ENCODE measurements at places on chromosomes 4 and X. TPM values are rescaled to one million over a fixed set of nuclear protein-coding genes. Genes with fewer than 3 reads are reported as not detected.

DNA sequence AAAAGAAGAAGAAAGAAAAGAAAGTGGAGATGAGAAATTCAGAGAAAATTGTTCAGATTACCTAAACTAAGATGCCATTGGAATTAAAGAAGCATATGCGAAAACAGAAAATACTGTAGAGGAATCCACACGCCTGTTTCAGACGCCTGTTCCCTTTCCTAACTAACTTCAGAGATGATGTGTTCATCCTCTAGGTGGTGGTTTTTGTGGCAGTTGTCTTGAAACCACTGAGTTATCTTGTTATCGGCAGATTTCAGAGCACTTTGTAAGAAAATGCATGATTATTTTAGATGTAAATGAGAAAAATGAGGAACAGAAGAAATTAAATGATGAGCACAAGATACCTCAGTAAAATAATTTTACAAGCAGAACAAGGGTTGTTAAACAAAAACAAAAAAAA lies 48.3 kb downstream of the FUNDC1 start:
- no peaks in the 10 kb centered on the region for H3K36me3 ChIP-seq
- no peaks in the 10 kb centered on the region for H3K27me3 ChIP-seq
- DNase-seq: no peak
- H3K4me3 ChIP-seq: no peak overlapping the region
- no peak overlapping the region for H3K27ac ChIP-seq

DNA sequence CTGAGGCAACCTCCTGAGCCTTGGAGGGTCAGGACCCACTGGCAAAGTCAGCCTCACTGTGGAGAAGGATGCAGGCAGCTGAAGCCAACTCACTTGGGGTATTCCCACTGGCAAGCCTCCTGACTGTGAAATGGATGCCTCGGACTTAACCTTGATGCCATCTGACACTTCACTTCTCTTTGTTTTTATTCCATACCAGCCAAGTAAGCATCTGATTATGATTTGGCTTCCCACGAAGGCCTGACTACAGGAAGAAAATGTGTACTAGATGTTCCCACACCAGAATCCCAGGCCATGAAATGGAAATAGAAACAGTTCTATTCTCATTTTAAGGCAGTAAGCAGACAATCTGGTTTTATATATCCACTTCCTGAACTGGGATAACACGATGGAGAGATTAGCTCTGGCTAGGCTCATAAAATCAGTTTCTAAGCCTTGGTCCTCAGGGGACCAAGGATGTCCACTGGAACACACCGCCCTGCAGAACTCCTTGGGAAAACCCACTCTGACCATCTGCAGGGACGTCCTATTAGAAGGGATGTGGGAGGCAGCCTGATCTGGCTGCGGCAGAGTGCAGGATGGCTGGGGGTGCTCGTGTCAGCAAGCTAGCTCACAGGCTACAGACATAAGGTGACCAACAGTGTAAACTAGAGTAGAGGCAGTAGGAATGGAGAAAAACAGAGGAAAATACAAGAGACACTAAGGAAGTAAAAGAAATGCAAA lies 89.3 kb downstream of the TSPAN5 start:
- no peaks in the 10 kb centered on the region for H3K36me3 ChIP-seq
- DNase-seq: no peak
- no peaks in the 10 kb centered on the region for H3K27me3 ChIP-seq
- no peak overlapping the region for H3K4me3 ChIP-seq

Gene POU3F4
- not detected for total RNA-seq

GRCh38 chr4:3111461-3111860 lies 37.0 kb downstream of the HTT start:
- no peaks in the 10 kb centered on the region for H3K27me3 ChIP-seq
- DNase-seq: no peak
- no peak overlapping the region for H3K4me3 ChIP-seq
- peak overlapping the region; percentile 55 for H3K27ac ChIP-seq
- peaks cover 88% of the 10 kb centered on the region for H3K36me3 ChIP-seq

DNA sequence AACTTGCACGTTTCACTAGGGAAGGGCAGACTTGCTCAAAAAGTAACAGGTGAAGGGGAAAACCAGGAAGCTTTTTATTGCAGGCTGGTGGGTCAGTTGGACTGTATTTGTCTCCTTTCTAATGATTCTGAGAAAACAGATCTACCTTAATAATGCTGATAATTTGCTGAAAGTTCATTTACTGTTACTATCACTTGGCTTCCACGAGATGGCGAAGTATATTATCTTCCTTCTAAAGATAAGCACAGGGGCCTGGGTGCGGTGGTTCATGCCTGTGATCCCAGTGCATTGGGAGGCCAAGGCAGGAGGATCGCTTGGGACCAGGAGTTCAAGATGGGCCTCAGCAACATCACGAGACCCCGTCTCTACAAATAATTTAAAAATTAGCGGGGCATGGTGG lies 16.4 kb downstream of the CCKAR start:
- DNase-seq: no peak
- no peaks in the 10 kb centered on the region for H3K4me1 ChIP-seq
- H3K27me3 ChIP-seq: no peaks in the 10 kb centered on the region
- H3K36me3 ChIP-seq: no peaks in the 10 kb centered on the region

Gene MAGEA12
- total RNA-seq: not detected

DNA sequence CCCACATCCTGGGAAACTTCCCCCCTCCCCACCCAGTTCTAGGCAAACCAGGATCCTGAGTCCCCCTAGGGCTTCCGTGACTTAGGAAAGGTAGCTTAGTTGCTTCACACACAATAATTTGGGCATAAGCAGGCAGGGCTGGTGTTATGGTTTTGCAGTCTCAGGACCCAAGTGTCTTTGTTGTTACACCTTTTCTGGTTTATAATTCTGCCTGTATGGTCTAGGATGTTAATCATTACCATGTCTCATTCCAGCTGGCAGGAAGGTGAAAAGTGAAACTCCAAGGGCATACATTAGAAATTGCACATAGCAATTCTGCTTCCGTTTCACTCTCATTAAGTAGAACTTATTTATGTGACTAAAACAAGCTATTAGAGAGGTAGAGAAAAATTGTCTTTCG lies 16.8 kb downstream of the UGT8 start:
- no peak for DNase-seq
- H3K27me3 ChIP-seq: no peaks in the 10 kb centered on the region
- H3K36me3 ChIP-seq: no peaks in the 10 kb centered on the region
- no peak overlapping the region for H3K27ac ChIP-seq

Gene ITM2A
- total RNA-seq: 28.2 TPM

- no peak for DNase-seq
- H3K27me3 ChIP-seq: peaks cover 27% of the 10 kb centered on the region
- H3K36me3 ChIP-seq: no peaks in the 10 kb centered on the region
Observed at GRCh38 chr4:7227008-7227407, 34.7 kb downstream of the SORCS2 start.

DNA sequence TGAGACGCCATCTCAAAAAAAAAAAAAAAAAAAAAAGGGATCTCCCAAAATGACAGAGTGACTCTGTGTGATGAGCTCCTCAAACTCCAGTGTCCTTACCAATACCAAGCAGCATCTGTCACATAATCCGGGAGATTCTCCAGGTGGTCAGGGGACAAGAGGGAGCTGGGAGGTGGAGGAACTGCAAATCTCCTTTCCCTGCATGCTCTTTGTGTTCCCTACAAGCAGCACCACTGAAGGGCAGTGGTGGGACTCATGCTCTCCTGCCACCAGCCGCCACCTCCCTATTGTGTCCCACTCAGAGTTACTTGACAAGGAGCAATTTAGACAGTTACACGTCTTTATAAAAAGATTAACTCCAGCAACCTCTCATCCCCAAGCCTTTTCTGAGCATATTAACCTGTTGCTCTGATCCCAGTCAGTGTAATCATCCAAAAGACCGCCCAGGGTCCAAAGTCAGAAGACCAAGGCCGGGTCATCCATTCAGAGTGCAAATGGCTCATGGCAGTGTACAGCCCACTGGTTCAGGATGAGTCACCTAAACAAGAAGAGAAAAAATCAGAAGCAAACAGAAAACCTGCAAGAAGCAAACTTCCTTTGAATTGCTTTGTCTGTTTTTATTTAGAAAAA lies 23.6 kb downstream of the MGST2 start:
- no peaks in the 10 kb centered on the region for H3K27me3 ChIP-seq
- H3K4me3 ChIP-seq: no peak overlapping the region
- peaks cover 15% of the 10 kb centered on the region for H3K36me3 ChIP-seq
- H3K4me1 ChIP-seq: peaks cover 24% of the 10 kb centered on the region

Gene AFF2
- 9.0 TPM for total RNA-seq

- no peak overlapping the region for H3K27ac ChIP-seq
- H3K4me3 ChIP-seq: no peak overlapping the region
- H3K36me3 ChIP-seq: no peaks in the 10 kb centered on the region
- H3K27me3 ChIP-seq: no peaks in the 10 kb centered on the region
- no peak for DNase-seq
Observed at GRCh38 chr4:84146300-84146959, 352.7 kb downstream of the NKX6-1 start.

GRCh38 chr4:6991249-6991648 lies 51.9 kb upstream of the TADA2B start:
- peaks cover 65% of the 10 kb centered on the region for H3K4me1 ChIP-seq
- H3K27ac ChIP-seq: peak overlapping the region; percentile 67
- no peaks in the 10 kb centered on the region for H3K27me3 ChIP-seq
- H3K36me3 ChIP-seq: peaks cover 19% of the 10 kb centered on the region
- no peak for DNase-seq

GRCh38 chrX:25198253-25198652 lies 182.5 kb upstream of the ARX start:
- no peaks in the 10 kb centered on the region for H3K4me1 ChIP-seq
- no peak overlapping the region for H3K4me3 ChIP-seq
- H3K27me3 ChIP-seq: no peaks in the 10 kb centered on the region
- H3K27ac ChIP-seq: no peak overlapping the region

GRCh38 chrX:111498538-111499103 lies 12.8 kb upstream of the SERTM2 start:
- no peak overlapping the region for H3K27ac ChIP-seq
- no peak for DNase-seq
- H3K4me1 ChIP-seq: no peaks in the 10 kb centered on the region
- H3K27me3 ChIP-seq: no peaks in the 10 kb centered on the region

DNA sequence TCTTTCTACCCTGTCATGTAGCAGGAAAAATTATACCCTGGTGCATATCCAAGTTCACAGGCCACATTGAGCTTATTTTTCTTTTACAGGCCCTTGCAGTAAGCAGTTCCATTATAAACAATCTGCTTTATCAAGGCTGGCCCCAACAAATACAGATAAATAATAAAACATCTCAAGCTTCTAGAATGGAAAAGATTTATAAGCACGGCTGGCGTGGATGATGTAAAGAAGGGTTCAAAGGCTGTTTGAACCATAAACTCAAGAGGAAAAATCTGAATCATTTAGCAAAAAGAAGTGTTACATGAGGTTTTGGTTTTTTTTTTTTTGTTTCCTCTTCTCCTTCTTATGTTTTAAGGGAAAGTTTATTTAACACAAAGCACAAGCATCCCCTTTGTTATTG lies 109.7 kb downstream of the UNC5C start:
- H3K4me1 ChIP-seq: no peaks in the 10 kb centered on the region
- no peaks in the 10 kb centered on the region for H3K36me3 ChIP-seq
- H3K27me3 ChIP-seq: no peaks in the 10 kb centered on the region
- H3K27ac ChIP-seq: no peak overlapping the region

DNA sequence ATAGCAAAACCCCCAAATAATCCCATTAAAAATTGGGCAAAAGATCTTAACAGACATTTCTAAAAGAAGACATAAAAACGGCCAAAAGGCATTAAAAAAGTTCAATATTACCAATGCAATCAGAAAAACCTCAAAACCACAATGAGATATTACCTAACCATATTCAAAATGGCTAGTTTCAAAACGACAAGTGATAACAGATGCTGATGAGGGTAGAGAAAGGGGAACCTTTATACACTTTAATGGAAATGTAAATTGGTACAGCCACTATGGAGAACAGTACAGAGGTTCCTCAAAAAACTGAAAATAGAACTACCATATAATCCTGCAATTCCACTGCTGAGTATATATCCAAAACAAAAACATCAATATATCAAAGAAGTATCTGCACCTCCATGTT lies 6.2 kb downstream of the AADAT start:
- H3K36me3 ChIP-seq: no peaks in the 10 kb centered on the region
- no peak overlapping the region for H3K4me3 ChIP-seq
- no peak for DNase-seq
- H3K27ac ChIP-seq: no peak overlapping the region

DNA sequence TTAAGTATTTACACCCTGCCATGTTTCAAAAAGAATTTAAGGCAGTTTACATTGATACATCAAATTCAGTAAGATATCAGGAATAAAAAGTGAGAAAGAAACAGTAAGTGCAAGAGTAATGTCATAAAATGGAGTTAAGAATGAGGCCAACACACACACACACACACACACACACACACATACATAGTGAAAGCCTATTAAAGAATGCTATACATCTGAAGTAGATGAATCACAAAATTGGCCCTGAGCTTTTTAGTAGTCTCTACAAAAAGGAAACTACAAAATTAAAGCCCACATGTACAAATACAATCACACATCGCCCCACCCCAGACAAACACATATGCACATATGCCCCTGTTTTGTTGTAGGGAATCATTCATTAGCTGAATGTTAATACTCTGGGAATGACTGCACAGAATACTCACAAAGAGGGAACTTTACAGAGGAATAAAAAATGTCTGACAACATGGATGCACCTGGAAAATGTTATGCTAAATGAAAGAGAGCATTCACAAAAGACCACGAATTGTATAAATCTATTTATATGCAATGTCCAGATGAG lies 428.8 kb downstream of the IL15 start:
- H3K4me3 ChIP-seq: no peak overlapping the region
- H3K36me3 ChIP-seq: no peaks in the 10 kb centered on the region
- H3K27ac ChIP-seq: no peak overlapping the region
- H3K4me1 ChIP-seq: no peaks in the 10 kb centered on the region

GRCh38 chr4:80259012-80259411 lies 7.5 kb upstream of the FGF5 start:
- DNase-seq: no peak
- peaks cover 13% of the 10 kb centered on the region for H3K27me3 ChIP-seq
- no peak overlapping the region for H3K4me3 ChIP-seq
- no peak overlapping the region for H3K27ac ChIP-seq

Data from spleen (tissue), 13 donors.